ENCODE measurements at places on chromosomes 3 and 15.
A peak's percentile ranks its signal among the peaks of the same experiment; 100 is the strongest.

DNA sequence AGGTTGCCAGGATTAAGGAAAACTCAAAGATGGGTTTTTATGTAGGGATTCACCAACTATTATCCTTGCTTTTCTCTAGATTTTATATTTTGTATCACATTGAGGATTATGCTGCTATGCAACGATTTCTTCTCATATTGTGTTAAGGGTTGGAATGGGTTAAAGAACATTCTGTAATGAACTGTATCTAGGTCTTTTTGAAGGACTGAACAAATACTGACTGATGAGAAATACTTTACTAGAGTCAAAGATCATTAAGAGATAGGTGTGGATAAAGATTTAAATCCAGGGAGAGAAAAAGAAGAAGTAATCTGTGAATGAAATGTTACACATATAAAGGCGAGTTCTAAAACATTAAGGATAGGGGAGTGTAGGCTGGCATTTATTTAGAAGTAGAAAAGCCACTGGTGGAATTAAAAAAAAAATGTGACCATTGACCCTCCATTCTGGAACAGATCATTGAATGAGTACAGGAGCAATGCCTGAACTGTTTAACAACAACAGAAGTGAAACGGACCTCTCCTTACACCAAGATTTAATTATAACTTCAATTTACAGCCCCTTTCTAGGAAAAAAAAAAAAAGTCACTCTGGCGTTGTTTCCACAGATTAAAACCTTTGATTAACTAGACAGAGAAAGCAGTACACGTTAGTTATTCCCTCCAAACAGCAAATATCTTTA, 39.2 kb downstream of the PROS1 start:
- DNase-seq, result no peak

- no peak for DNase-seq
Observed at GRCh38 chr3:9180764-9181117, 68.7 kb downstream of the SRGAP3 start.

DNA sequence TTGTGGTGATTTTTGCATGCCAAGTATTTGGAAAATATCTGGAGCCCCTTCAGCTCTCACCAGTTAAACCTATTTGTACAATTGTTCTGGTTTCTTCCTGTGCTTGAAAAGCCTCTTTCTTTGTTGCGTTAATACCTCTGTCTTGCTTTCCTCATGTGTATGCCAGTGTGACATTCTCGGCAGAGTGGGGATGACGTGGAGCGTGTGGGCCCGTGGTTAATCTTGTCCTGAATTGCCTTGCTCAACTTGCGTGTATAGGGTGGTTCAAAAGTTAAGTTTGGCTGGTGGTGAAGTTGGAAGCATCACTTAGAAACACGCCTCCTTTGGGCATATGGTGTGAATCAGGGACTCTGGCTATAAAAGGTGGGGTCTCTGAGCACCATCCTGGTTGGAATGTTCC, 67.1 kb downstream of the IGF1R start:
- no peak for DNase-seq

DNA sequence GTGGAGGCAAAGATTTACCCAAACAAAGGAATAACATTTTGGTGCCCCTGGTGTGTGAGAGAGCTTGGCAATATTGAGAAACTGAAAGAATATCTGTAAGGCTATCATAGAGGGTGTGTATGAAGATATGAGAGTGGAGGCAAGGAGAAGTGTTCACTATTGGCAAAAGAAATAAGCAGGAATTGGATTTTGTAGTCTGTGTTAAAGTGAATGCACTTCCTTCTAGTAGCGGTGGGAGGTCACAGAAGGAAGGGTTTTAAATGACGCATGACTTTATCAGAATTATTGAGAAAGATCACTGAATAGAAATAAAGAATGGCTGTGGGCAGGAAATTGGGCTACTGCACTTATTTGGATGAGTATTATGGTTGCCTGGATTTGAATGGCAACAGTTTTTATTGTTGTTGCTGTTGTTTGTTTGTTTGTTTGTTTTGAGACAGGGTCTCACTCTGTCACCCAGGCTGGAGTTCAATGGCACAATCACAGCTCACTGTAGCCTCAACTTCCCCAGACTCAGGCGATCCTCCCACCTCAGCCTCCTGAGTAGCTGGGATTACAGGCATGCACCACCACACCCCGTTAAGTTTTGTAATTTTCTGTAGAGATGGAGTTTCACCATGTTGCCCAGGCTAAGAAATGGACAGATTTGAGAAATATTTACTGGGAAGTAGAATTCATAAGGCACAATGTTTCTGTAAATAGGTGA, 16.3 kb downstream of the MME start:
- DNase-seq, result no peak

- no peak for DNase-seq
Observed at GRCh38 chr15:92687195-92687602, 31.6 kb upstream of the FAM174B start.

- DNase-seq, result no peak
Observed at GRCh38 chr15:85563328-85563727, 182.9 kb downstream of the AKAP13 start.

- DNase-seq, result no peak
Observed at GRCh38 chr15:83208367-83208661, 691 bp upstream of the HDGFL3 start.

- DNase-seq, result no peak
Observed at GRCh38 chr3:55085231-55085630, 157.4 kb upstream of the LRTM1 start.

GRCh38 chr3:171248426-171249111, 211.6 kb downstream of the TNIK start:
- DNase-seq, result peak; percentile 7

DNA sequence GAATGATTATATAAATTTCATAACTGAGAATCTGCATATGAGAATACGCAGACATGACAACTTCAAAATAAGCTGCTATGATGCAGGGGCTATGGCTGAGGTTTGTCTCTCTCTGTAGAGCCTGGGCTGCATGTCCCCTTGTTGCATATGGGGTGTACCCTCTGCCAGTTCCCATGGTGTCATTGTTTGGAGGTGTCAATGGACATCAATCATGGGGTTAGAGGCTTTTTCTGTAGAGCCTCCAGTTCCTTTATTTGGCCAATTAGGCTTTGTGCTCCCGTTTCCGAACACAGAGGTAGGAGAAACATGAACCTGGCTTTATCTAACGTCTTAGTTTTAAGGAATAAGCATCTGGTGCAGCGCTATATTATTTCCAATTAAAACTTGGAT, 77.3 kb upstream of the RARB start:
- no peak for DNase-seq

DNA sequence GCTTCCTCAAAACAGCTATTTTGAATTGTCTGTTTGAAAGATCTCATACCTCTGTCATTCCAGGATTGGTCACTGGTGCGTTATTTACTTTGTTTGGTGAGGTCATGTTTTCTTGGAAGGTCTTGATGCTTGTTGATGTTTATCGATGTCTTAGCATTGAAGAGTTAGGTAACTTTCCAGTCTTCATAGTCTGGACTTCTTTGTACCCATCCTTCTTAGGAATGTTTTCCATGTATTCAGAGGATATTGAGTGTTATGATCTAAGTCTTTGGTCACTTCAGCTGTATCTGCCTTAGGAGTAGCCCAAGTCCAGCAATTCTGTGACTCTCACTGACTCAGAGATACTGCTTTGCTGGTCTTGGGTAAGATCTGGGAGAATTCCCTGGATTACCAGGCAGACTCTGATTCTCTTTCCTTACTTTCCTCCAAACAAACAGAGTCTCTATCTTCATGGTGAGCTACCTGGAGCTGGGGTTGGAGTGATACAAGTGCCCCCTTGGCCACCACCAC, 398.6 kb downstream of the ZIC4 start:
- DNase-seq, result no peak

DNA sequence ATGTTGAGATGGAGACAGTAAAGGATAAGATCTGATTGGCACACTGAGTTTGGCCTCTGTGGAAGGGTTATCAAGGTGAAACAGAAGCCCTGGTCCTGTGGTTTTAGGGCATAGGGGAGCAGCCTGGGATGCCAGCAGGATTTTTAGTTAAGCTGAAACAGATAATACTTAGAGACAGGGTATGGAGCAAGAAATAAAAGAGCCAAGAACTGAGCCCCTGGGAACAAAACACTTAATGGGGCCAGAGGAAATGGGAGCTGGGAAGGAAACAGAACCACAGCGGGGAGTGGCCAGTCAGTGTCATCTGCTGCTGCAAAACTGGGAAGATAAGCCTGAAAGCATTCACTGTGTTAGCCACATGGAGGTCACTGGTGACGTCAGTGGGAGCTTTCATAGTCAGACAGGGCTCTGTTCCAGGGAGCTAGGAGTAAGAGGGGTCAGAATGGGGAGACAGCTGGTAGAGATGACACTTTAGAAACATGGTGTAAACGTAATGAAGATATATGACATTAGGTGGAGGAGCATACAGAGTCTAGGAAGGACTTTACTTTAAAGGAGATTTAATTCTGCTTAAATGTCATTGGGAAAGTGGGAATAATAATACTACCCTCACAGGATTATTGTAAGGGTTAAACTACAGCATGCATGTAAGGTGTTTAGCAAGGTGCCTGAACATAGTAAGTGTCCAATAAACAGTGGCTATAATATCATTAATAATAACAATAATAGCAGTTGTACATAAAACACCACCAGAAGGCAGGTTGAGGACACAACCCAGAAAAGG, 172.7 kb upstream of the CTNNB1 start:
- no peak for DNase-seq

GRCh38 chr15:89021224-89021623, 67.0 kb upstream of the ABHD2 start:
- DNase-seq, result no peak

DNA sequence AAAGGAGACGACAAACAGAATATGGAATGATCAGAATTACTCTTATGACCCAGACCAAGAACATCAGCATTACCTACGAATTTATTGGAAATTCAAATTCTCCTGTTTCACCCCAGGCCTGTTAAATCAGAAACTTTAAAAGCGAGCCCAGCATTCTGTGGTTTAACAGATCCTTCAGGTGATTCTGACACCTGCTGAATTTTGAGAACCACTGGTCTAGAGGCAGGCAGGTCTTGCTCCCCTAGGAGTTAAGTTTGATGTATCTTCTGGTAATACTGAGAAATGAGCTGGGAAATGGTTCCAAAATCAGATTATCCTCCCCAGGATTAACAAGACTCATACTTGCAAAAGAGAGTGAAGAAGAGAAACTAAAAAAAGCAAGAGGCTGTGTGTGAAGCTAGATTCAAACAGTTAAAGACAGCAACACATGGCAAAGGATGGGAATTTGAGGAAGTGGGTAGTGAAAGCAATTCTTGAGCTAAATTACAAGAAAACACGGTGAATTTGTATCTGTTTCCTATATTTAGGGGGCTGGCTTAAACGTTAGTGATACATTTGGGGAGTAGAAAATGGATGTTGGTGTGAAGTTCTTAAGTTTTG, 66.0 kb downstream of the FLNB start:
- DNase-seq, result no peak

DNA sequence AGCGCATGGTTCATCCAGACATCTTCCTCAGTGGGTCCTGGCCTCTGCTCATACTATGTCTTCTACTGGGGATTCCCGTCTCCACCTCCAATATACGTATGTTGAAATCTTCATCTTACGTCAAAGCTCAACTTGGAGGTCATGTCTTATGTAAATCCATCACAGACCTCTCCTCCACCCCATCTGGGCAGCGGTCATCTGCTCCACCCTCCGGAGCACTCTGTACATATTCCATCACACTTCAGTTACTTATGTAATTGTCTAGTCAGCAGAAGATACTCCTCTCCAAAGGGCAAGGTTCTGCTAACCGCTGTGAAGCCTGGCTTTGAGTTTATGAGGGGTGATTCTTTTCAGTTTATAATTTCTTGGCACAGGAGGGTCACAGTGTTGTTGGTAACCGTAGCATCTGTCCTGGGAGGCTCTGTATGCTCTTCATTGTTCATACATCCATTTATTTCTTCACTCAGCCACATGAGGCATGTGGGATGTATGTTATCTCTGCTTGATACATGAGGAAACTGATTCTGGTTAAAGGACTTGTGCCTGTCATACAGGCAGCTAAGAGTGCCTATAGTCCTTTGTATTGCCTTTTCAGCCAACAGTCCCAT, 22.1 kb downstream of the MAP2K1 start:
- DNase-seq, result no peak

GRCh38 chr3:107061466-107061865, 315.8 kb upstream of the CCDC54 start:
- no peak for DNase-seq

GRCh38 chr15:40471808-40472150, 995 bp downstream of the CHST14 start:
- no peak for DNase-seq

GRCh38 chr3:111721747-111722146, 126.6 kb upstream of the ZBED2 start:
- no peak for DNase-seq

DNA sequence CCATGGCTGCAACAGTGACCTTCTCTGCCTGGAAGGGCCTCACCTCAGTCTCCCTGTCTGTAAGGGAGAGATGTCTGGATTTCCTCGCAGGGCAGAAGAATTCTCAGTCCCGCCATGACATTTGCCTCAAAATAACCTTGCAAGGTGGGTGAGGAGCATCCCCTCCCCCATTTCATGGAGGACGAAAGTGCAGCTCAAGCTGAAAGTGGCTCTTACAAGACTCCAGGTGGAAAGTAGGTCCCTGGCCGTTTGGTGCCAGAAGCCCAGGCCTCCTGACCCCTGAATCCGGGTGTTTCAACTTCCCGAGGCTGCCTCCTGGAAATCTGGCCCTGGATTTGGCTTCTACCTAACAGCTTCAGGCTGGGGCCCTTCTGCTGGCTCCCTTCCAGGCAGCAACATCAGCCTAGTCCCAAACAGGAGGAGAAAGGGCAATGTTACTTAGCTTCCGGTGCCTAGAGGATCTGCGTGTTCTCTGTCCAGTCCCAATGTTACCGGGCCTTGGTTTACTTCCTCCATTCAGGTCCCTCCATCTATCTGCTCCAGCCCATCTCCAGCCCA, 769 bp upstream of the CSPG4 start:
- no peak for DNase-seq

DNA sequence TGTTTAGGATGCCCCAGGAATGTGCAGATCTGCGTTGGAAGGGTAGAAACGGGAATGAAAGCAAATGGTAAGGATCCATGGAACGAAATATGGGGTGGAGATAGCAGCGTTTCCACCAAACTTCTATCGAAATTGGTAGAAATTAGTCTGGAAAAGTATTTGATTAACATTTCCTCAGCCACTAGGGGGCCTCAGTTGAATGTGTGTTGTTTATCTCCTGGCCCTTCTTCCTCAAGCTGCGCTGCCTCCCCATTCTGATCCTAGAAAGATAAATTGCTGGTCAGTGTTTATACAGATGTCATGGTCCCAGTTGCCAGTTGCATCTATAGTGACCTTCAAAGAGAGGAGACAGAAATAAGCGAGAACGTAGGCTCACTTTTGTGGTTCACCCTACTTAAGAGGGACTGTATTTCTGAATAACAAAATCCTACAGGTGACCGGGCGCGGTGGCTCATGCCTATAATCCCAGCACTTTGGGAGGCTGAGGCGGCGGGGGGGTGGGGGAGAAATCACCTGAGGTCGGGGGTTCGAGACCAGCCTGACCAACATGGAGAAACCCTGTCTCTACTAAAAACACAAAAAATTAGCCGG, 457.1 kb downstream of the SQOR start:
- DNase-seq, result no peak

Data from stimulated activated naive CD4-positive, alpha-beta T cell treated with Interleukin-2 at 50 U/mL for 16 hours (primary cell).